ENCODE measurements at places on chromosomes 6 and 20.

DNA sequence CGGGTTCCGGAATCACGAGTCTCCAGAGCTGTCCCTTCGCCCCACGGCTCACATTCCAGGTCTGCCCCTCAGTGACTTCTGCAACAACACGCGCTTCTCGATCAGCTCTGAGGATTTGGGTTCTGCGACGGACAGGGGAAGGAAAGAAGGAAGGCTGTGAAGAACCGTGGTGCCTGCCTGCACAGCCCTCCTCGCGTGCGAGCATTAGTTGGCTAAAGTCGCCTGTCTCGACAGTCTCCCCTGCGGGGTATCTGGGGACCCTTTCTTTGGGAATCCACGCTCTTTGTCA is 23.1 kb downstream of the VPS52 start:
- no peak for DNase-seq

GRCh38 chr6:88167352-88167937 is 1.3 kb upstream of the CNR1 start:
- peak; percentile 11 for DNase-seq

GRCh38 chr6:167255918-167256553 is 35.1 kb upstream of the UNC93A start:
- no peak for DNase-seq

GRCh38 chr6:44020148-44020547 is 107.1 kb downstream of the MRPL14 start:
- DNase-seq: no peak

DNA sequence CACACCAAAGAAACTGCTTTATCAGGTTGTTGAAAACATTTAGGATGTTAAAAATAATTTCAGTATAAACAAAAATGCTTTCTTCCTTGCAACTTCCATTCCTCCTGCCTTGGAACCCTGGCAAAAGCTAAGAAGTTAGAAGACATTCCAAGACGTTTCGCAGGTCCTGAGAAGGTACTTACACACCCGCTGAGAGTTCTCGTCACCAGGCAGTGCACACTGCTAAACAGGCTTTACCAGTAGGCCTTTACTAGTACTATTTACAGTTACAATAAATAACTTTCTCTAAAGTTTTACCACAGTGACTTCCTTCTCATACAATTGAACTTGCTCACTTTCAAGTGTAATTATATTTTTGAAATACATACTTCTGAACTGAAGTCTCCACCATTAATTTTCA is 81.4 kb upstream of the RPS6KA2 start:
- DNase-seq: no peak

DNA sequence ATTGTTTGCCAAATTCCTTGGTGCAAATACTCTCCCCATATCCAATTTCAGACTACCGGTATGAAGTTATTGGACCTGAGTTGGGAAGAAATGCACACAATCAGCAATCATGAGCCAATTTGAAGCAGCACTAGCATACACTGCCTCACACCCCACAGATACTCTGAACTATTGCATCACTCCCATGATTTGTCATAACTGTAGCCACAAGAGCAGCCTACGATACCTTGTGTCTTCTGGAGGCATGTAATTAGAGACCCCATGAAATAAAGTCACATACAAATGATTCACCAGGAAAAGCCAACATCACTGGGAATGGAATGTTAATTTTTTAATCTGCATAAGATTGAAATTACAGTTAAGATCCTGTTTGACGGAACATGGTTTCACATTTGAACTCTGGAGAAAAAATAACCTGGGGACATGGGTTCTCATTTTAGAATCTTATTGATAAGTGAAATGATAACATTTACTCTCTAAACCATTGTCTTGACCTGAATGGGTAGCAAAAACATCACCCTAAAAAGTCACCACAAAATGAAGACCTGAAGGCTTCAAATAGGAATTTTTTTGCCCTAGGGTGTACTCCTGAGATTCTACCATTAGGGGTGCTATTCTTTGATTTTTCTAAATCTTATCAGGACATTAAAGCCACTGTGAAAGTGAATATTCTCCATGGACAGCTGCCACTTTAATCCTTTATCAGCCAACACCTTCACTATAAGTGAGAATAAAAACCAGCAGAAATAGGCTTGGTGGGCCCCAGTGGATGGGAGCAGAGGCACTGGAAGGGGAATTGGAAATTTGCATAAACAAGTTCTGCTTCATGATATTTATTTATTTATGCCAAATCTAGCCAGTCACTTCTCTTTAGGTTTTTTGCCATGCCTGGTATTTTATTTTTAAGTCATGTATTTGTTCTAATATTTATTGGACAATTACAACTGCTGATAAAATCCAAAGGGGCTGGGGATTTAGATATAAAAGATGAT is 34.5 kb upstream of the HBS1L start:
- DNase-seq: peak; percentile 42

GRCh38 chr6:150846641-150847040 is 18.9 kb upstream of the MTHFD1L start:
- DNase-seq: no peak
